COLO829 (cell line): ENCODE measurements at places on chromosomes 12 and 14.
A peak's percentile ranks its signal among the peaks of the same experiment; 100 is the strongest.

GRCh38 chr12:121240484-121241101 is 30.7 kb downstream of the P2RX4 start:
- no peak for DNase-seq

GRCh38 chr12:128933926-128934325 is 80.6 kb downstream of the GLT1D1 start:
- DNase-seq, result no peak

GRCh38 chr14:79091381-79091963 is 921.3 kb downstream of the NRXN3 start:
- no peak for DNase-seq

DNA sequence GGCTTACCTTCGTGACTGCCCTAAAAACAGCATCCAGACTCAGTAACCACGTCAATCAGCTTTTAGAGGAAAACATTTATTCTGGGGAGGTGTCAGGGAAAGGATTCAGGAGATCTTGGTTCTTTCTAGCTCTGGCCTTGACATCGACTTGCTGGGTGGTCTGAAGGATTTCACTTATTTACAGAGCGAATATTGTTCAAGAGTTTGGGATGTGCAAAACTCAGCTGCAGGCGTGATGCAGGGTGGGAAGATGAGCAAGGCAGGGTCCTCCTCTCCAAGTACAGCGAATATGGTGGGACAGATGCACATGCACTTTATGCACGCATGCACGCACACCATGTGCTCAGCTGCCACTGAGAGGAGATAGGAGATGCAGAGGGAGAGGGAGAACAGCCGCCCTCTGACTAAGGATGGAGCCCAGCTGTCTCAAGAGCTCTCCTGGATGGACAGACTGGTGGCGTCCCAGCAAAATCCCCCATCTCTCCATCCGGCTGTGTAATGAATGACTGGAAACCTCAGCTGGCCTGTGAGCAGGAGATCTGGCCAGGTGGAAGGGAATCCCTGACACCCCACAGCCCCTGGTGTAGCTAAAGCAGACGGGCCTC is 24.4 kb upstream of the BDKRB1 start:
- no peak for DNase-seq

GRCh38 chr12:51388069-51388799 is 3.0 kb downstream of the GALNT6 start:
- DNase-seq, result no peak

GRCh38 chr12:57772429-57773322 is at the start of gene EEF1AKMT3:
TSS of gene EEF1AKMT3 (plus strand) at chr12:57772614. CDS start at chr12:57772725, 111 bp downstream.
- peak; percentile 66 for DNase-seq

DNA sequence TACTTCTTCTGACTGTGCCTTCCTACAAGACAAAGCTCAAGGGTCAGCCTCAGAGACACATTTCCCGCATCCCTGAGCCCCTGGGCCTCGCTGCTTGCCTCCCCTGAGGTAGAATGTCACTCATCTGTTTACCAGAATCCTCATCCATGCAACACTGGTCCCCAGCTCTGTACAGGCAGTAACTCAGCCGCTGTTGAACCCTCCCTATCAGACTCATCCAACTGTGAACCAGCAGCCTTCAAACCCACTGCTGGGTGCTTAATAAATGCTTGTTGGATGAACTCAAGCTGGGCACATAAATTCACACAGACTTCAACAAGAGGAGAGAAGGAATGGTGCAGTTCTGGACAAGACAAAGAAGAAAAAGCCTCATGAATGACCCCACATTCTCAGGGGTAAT is 6.1 kb downstream of the NT5DC3 start:
- no peak for DNase-seq

DNA sequence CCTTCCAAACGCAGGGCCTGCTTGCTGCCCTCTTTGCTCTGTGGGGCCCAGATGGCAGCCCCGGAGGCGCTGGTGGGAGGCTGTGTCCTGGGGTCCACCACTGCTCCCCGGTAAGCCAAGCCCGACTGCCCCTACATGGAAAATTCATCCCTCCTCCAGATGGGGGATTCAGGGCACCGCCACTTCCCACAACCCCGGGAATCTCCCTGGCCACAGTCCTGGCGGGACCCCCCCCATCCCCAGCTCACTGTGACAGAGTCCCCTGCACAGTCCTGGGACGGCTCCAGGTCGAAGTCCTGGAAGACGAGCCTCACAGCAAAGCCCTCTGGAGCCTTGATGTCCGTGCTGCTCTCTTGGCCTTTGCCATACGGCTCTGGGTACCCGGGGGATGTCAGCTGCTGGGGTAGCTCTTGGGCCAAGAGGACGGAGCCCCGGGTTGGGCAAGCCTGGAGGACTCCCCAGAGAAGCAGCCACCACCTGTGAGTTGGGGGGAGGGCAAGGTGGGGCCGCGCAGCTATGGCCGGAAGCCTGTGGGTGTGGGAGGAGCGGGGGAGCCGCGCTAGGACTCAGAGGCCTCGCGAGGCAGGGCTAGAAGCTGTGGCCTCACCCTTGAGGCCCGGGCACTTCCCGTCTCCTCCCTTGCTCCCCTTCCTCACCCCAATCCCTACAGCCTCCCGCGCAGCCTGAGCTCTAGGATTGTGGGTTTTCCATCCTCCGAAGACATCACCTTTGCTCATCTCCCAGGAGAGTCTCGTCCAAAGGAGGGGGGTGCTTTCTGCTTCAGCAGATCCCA is 815 bp downstream of the C1RL start:
- DNase-seq, result no peak

DNA sequence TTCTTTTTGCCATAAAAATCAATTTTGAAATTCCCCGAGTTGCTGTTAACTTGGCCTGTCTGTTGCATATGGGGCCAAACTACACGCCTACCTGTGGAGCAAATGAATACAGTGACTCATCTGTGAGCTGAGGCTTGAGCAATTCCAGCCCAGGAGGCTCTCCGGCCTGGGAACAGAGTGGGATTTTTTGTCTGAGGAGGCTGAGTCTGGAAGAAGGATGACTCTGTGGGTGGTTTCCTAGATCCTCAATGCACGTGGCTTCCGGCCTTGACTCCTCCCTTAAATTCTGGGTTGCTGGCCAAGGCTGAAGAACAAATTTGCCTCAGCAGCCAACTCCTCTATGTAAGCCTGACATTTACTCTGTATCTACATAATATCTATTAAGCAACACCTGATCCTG is 124.1 kb downstream of the SSPN start:
- peak; percentile 69 for DNase-seq

GRCh38 chr12:88559772-88560171 is 20.5 kb downstream of the KITLG start:
- DNase-seq, result no peak

GRCh38 chr12:728781-729180 is 23.6 kb upstream of the WNK1 start:
- no peak for DNase-seq

- DNase-seq, result no peak
These were observed 476.4 kb downstream of the VRK1 start for GRCh38 chr14:97273540-97273939.

DNA sequence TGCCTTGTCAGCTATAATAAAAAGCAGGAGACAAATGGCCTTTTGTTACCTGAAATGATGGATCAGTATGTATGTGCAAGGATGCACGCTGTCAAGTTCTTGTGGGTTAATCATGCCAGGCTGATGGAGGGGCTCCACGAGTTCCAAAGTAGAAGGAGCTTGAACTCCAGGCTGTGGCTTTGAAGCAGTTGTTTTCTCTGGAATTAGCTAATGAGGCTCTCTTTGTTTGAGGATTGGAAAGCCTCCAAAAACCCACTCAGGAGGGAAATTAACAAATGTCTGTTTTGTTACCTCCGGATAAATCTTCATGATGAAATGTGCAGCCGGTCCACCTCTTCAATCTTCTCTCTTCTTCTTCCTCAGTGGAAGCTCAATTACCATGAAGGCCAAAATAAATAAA is 605.5 kb downstream of the DIO2 start:
- peak; percentile 47 for DNase-seq

DNA sequence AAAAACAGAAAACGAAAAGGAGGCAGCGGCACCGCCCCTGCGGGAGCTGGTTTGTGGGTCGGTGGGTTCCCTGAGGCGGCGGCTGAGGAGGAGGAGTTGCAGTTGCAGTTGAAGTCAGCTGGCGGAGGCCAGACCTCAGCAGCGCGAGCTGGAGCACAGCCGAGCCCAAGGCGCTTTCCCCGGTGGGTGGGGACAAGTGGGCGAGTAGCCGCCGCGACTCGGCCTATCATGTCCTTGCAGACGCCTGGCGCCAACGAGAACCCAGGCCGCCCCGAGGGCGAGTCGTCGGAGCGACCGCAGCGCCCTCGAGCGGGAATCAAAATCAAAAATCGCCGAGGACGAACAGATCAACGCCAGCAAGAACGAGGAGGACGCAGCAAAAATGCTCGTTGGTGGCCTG is 12.7 kb upstream of the CLEC1A start:
- DNase-seq, result no peak

DNA sequence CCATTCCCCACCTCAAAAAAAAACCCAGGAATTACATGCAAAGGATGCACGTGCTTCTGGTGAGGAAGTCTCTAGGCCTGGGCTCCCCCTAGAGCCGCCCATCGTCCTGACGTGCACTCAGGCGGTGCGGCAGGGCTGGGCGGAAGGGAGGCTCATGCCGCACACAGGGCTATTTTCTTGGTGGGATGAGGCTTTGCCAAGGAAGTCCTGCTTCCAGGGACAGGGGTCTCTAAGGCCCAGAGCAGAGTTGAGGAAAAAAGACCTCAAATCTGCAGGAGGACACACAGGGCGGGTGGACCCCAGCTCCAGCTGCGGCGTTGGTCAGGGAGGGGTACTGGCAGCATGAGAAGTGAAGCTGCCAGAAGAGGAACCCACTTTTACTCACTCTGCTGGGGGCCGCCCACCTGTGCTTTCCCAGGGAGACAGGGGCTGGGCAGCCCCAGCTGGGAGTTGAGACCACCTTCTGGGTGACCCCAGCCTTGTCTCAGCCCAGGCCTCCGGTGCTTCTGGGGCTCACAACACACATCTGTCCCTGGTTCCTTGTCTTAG is 4.2 kb downstream of the RHOF start:
- DNase-seq, result no peak

DNA sequence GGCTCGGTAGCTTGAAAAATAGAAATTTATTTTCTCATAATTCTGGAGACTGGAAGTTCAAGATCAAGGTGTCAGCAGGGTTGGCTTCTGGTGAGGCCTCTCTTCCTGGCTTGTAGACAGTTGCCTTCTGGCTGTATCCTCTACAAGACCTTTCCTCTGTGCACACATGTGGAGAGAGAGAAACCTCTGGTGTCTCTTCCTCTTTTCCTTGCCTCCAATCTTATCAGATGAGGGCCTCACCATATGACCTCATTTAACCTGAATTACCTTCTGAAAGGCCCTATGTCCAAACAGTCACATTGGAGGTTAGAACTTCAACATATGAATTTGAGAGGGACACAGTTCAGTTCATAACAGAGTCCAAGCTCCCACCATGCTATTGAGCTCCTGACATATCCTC is 166.4 kb downstream of the TTC8 start:
- DNase-seq, result no peak

DNA sequence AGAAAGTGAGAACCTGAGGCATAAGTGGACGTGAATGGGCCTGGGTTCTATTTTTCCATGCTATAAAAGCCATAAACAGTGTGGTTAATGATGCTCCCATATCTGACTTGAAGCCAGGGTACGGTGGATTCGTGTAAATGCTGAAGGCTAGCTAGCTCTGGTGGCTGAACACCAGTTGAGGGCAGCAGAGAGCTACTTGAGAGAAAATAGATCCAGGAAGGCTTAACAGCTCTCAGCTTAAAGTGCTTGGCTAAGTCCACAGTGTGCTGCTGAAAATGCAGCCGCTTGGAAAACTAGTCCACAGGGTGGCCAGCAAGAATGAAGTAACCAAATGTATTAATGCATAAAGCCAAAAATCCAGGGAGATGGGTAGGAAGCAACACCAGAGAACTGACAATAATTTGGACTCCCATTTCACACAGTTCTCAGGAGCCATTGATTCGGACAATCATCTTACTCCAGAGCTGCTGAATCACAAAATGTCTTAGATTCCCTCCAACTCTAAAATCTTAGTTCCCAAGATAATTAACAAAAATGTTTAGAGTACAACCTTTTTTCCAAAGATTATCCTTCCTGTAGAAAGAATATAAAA is 15.0 kb upstream of the FOXG1 start:
- peak; percentile 72 for DNase-seq

GRCh38 chr14:103267226-103267910 is 66.7 kb upstream of the EIF5 start:
- DNase-seq, result no peak

GRCh38 chr12:52631676-52632459 is 13.5 kb upstream of the KRT73 start:
- DNase-seq, result no peak

GRCh38 chr12:68474467-68475204 is 136.1 kb upstream of the RAP1B start:
- DNase-seq, result no peak

DNA sequence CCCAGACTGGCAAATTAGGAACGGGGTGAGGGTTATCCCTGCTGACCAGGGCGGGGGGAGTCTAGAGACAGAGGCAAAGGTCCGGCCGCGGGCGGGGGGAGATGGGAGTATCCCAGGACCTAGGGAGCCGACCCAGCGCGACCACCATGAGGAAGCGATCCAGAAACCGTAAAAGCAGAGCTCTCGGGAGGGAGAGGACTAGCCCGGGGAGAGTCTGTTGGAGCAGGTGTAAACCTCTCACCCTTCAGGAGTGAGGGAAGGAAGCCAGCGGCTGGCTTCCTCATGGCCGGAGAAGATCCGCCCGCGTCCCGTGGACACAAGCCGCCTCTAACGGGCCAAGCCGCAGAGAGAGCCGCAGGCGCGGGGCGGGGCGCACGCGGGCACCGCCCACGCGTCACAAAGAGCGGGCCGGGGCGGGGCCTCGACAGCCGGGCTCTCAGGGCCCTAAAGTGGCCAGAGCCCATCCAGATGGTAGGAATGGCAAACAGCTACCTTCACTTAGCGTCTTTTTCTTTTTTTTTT is at the start of gene ACRBP:
Gene ACRBP, minus strand, starts transcription at position 350 of the 522 bp plus-strand sequence. Its CDS starts 66 bp downstream, at position 284.
- DNase-seq, result no peak
